NCI-H526 (cell line): ENCODE measurements at places on chromosomes 5 and 9.

GRCh38 chr9:123058834-123059233 is 25.4 kb downstream of the GPR21 start:
- no peak for DNase-seq

- no peak for DNase-seq
Measured at GRCh38 chr5:127683008-127683407, 20.2 kb upstream of the CCDC192 start.

DNA sequence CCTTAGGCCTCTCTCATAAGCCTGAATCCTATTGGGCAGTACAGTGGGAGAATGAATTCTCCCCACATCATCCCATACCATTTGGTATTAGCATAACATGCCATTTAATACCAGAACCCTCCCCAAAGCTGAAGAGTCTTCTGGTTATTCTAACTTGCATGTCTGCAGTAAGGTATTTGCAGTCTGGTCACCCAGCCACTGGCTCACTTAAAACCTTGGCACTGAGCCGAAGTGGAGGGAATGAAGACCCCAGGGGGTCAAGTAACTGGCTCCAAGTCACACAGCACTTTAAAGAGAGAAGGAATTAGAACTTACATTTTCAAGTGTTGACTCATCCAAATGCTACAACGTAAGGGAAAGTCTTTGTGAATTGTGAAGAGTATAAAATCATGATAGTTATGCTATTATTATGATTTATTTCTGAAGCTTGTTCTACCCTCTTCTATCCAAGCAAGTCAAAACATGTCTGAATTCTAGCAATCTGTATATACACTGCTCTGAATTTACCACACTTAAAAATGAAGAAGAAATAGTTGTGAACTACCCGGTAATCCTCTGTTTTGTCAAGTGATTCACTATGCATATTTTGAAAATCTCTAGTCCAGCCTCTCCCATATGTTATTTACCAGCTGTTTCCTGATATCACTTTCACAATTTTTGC is 28.5 kb downstream of the GLRA1 start:
- no peak for DNase-seq

DNA sequence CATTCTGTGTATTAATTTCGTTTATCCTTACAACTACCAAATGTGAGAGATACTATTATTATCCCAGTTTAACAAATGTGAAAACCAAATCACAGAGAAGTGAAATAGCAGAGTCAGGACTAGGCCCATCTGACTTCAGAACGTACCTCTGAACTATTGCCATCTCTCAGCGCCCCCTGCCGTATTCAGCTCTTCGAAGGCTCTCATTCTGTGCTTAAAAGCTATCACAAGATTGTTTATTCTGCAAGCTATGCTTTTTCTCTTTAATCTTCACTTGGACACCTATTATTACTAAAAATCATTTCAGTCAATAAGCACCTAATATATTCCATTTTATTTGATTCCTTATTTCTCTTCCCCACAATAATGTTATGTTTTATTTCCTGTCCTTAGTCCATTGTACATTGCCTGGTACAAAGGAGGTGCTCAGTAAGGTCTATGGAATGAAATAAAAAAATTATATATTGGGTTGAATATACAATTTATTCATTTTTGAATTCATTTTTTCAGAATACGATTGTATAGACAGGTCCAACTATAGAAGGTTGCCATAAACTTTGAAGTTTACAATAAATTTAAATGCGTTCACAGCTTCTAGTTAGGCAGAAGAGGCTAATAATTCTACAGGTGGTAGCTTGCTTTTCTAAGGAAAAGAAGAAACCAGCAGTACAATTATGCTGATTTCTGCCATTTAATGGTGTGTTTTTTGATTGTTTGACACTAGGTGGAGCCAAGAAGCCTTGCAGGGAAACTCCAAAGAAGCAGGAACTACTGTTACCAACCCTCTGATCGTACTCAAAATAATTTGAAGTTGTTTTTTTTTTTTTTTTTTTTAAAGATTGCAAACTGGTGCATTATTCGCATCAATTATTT is 202.2 kb upstream of the DMRTA1 start:
- DNase-seq: peak; percentile 19

DNA sequence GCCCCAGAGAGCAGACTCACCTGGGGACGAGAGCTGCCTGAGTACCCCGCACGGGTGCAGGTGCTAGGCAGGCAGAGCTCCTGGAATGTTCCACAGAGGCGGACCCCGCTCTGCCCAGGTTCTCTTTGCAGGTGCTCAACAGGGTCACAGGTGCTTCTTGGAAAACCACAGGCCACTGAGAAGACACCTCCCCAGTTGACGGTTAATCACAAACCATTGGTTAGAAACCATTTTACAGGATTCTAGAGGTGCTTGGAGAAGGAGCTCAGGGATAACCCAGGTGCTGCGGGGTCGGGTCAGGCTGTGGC is 17.3 kb upstream of the SLC6A19 start:
- no peak for DNase-seq

DNA sequence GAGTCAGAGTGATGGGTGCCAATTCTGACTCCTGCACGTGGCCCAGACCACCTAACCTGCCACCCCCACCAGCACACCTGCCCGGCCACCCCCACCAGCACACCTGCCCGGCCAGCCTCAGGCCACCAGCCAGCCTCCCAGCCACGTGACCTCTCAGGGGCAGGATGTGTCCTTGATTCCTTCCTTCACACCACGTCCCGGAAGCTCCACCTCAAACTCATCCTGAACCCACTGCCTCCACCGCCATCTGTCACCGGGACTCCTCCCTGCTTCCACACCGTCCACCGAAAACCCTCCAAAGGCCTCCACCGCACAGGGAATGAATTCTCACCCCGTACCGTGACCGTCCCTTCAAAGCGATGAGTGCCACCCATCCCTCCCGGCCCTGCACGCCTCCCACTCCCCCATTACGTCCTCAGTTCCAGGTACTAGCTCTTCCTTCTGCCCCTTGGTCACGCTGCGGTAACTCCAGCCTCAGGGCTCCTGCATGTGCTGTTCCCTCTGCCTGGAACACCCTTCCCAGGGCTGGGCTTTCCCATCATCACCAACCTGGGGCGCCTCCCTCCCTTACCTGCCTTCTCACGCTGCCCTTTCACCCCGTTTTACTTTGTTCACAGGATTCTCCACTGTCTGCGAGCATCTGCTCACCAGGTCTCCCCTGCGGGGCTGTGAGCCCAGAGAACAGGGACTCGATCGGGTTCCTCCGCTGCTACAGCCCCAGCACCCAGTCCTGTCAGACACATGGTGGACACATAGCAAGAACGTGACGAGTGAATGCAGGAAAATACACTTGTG is 82.9 kb downstream of the ADAMTS2 start:
- DNase-seq: no peak

DNA sequence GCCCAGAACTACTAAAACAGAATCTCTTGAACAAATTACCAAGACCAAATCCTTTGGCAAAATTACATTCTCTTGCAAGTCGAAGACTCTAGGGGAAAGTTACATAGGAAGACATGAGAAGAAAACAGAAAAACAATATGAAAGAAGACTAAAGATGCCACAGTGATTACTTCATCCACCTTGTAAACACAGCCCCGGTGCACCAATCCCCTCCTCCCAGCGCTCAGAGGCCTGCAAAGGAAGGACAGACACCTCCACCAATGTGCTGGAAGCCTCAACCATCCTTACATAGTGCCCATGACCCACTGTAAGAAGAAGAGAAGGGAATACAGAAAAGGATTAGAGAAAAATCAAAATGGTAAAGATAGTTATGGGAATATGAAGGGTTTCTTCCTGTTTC is 218.5 kb downstream of the SPOCK1 start:
- DNase-seq: no peak

GRCh38 chr9:78666818-78667414 is 370.0 kb downstream of the PSAT1 start:
- DNase-seq: no peak

GRCh38 chr5:72434781-72435437 is 72.3 kb downstream of the ZNF366 start:
- no peak for DNase-seq

DNA sequence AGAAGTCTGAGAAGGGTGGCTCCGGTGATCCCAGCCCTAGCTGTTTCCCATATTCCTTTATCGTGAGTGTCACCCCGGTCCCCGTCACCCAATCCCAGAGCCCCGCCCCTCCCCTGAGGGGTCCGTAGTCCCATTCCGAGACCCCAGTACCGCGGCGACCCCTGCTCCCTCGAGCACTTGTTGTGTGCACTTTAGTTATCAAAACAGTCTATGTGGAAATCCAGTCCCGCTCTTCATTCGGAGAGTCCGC is 223 bp downstream of the LRSAM1 start:
- DNase-seq: no peak

GRCh38 chr9:124771867-124772679 is 962 bp upstream of the NR6A1 start:
- peak; percentile 79 for DNase-seq

DNA sequence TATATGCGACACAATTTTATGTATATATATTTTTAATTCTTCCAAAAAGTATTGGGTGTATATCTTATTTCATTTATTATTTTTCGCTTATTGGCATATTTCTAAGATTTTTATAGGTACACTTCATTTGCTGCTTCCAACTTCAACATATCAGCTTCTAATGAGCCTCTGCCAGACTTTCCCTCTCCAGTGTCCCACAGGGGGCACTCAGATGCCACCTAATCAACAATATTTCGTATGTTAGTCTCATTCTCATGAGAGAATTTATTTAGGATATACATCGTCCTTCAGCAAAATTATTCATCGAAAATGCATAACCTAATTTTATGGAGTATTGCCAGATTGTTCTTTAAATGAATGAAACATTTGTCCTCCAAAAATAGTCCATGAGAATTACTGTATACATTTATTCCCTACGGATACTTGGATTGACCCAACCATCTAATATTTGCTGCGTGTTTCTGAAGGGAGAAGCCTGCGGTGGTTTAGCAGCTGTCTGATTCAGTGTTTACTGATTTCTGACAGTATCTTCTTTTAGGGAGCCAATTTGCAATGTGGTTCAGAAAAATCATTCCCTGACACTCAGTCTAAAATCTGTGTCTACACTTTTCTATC is 100.6 kb upstream of the SELENOP start:
- DNase-seq: peak; percentile 42

GRCh38 chr5:167413506-167413905 is 877.9 kb upstream of the WWC1 start:
- no peak for DNase-seq

DNA sequence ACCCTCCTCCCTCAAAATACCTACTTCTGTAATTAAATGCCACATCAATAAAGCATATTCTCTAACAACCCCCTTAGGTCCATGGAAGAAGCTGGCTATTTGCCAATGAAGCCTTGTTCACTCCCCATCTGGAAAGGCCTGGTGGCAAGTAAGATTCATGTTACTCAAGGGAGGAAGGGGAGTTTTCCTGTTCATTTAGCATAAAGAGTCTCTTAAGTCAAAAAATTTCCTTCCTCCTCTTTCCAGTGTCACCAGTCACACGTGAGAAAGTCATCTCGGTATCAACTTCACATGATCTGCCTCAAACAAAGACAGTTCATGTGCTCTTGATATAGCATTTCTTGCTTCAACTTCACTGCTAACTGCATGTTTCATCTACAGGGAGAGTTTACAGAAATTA is 32.7 kb upstream of the RIC1 start:
- no peak for DNase-seq

- DNase-seq: no peak
Measured at GRCh38 chr5:17379100-17379951, 118.7 kb upstream of the TAF11L2 start.

DNA sequence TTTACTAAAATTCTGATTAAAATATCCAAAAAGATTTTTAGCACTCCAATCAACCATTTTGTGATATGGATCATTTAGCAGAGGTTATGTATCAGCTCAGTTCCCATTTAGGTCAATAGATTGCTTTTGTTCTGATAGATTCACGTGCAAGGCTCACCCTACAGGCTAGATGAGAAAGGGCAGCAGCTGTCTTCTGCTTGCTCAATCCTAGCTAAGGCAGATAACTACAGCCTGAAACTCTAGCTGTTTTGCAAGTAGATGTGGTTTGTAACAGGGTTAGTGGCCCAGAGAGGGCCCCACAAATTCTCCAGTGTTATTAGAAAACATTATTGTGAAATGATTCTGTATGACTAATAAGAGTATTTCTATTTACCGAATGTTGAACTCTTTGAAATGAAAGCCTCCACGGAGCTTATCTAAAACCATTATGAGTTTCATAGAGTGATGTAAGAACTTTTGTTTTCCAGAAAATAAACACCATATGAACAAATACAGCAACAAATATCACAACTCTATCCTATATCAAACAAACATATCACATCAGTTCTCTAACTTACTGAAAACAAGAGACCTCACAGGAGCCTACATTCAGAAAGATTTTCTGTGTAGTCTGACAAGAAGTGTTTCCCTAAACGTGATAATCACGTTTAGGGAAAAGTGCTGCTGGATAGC is 841.9 kb upstream of the ACO1 start:
- no peak for DNase-seq

DNA sequence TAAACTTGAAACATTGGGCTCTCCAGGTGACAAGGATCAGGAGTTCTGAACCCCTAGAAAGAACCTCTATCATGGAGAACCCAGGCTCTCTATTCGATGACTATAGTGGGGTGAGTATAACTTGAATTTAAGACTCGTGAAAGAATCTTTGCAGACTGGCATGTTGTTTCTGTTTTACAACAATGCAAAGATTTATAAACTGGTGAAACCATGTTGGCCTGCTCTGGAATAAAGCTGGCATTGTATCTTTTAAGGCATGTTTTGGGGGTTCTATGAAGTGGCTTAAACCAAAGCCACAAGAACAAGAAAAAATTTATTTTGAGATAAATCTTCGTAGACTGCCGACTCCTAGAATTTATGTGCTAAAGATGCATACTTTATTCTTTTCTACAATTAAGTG is 9.8 kb upstream of the GDNF start:
- DNase-seq: no peak

DNA sequence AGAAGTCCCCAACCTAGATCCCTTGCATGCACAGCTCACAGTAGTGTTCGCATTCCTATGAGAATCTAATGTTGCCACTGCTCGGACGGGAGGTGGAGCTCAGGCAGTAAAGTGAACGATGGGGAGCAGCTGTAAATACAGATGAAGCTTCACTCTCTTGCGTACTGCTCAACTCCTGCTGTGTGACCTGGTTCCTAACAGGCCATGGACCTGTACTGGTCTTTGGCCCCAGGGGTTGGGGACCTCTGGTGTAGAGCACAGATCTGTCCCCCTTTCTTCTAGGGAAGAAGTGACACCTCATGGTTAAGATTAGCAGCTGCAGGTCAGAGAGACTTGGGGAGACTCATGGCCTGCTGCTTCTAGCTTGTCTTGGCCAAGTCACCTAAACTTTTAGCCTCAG is 7.1 kb downstream of the ARHGEF28 start:
- no peak for DNase-seq

DNA sequence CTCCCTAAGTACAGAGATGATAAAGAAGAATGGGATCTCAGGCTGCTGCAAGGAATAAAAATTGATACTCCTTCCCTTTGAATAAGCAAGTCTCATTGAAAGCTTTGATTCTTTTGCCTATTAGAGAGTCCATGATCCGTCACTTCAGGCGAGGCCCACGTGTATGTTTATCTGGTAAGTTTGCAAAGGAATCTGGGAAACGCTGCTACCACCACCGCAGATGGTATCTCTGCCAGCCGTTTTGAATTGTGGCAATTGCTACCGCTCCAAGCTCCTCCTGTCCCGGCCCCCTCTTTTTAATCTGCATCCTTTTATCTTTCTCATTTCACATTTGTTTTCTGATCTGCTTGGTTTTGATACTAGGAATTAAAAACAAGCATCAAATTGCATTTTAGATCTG is 42.9 kb upstream of the GRIA1 start:
- no peak for DNase-seq

- DNase-seq: no peak
Measured at GRCh38 chr9:88959727-88960469, 31.4 kb upstream of the S1PR3 start.

GRCh38 chr5:87139795-87140194 is 127.9 kb upstream of the RASA1 start:
- DNase-seq: no peak

GRCh38 chr5:132052520-132052919 is 7.9 kb upstream of the IL3 start:
- DNase-seq: no peak
